Stimulated activated CD8-positive, alpha-beta memory T cell treated with anti-CD3 and anti-CD28 coated beads, Interleukin-4, amount 100 ng/mL, for 48 hours (primary cell): ENCODE measurements at places on chromosomes 7 and 10.

DNA sequence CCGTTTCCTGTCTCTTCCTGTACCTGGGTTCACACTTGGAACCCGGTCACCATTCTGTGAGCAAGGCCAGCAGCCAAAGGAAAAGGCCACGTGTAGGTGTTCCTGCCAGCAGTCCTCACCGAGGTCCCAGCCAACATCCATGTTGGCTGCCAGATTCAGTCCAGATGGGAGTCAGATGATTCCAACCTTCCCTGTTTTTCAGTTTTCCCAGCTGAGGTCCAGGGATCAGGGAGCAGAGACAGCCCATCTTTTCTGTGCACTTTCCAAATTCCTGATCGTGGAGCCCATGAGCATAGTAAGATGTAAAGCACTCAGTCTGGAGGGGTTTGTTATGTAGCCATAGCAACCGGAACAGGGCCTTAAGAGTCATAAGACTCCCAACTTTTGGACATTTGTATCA lies 3.9 kb upstream of the PVRIG start:
- DNase-seq: no peak

- no peak for DNase-seq
Measured at GRCh38 chr7:99112097-99112496, 31.8 kb downstream of the SMURF1 start.

GRCh38 chr10:48818081-48818480 lies 121.6 kb downstream of the LRRC18 start:
- no peak for DNase-seq

GRCh38 chr7:106562711-106563366 lies 98.1 kb downstream of the CCDC71L start:
- DNase-seq: no peak
